ENCODE measurements at places on chromosomes 3 and 15.

- H3K36me3 ChIP-seq: no peaks in the 10 kb centered on the region
- no peak overlapping the region for H3K27ac ChIP-seq
- peaks cover 17% of the 10 kb centered on the region for H3K27me3 ChIP-seq
- no peak overlapping the region for H3K4me3 ChIP-seq
These were observed 10.3 kb downstream of the CCDC54 start for GRCh38 chr3:107387555-107387954.

- peak overlapping the region; percentile 30 for H3K27ac ChIP-seq
- H3K4me3 ChIP-seq: peak overlapping the region; percentile 62
These were observed 52.0 kb downstream of the PLCL2 start for GRCh38 chr3:16936676-16937230.

DNA sequence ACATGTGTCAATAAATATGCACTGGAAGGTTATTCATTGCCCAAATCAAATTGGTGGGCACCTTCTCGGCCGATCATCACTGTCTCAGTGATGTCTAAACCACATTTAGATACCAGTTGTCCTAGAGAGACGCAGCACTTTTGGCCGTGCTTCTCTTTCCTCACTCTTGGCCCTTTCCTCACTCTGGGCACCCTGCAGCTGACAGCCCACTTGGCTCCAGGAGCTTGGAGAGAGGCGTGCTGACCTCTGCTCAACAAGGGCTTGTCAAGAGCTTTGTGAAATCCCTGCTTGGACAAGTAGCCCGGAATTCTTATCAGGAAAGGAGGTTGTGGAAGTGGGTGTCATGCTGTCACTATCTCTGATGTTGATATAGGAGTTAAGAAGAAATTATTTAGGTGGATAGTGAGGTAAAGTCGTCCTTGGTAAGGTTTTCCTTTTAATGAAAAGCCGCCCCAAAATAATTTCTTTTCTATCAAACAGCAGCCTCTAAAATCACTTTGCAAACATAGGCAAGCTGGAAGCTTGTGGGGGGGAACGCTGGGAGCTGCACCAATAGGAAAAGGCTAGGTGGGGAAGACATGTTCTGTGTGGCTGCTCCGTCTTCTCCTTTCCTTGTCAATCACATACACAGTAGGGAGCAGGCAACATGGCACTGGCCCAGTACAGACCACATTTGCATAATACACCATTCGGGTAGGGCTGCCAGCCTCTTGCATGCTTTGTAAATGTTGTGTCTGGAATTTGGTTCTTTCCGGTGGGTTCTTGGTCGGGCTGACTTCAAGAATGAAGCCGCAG, 126.8 kb upstream of the UBE3A start:
- no peak overlapping the region for H3K27ac ChIP-seq
- peaks cover 1% of the 10 kb centered on the region for H3K36me3 ChIP-seq
- H3K27me3 ChIP-seq: no peaks in the 10 kb centered on the region
- H3K4me1 ChIP-seq: no peaks in the 10 kb centered on the region
- DNase-seq: no peak

DNA sequence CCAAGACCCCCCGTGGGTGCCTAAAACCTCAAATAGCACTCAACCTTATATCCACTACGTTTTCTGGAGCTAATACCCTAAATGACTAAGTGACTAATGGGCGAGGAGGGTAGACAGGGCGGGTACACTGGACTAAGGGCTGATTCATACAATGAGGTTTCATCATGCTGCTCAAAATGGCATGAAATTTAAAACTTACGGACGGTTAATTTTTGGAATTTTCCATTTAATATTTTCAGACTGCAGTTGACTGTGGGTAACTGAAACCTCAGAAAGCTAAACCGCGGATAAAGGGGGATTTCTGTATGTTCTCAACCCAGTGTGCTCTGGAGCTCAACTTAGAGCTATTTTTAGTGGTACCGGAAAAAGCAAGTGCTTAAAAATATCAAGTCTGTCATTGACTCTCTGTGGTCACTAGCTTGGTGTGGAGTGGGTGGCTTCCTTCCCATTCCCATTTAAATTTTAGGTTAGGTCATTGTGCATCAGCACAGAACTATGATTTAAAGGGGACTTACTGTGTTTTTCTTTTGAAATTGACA, 72.9 kb downstream of the LRRC28 start:
- no peaks in the 10 kb centered on the region for H3K27me3 ChIP-seq
- H3K4me1 ChIP-seq: peaks cover 6% of the 10 kb centered on the region
- no peak overlapping the region for H3K27ac ChIP-seq
- DNase-seq: no peak

DNA sequence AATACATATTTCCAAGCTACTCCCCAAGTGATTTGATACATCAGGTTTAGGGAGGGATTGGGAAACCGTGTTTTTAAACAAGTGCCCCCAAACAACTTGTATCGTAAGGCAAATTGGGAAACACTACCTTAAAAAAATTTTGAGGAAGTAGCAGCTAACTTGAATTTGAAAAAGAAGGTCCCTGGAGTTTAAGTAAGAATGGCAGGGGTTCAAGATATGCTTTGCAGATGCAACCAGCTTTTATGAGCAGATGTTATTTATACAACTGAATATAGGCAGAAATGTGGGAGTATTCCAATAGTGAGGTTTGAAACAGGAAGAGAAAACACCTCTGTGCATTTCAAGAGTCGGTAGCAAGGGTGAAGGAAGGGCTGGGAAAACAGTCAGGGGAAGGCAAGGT, 139.6 kb downstream of the IL20RB start:
- H3K4me3 ChIP-seq: no peak overlapping the region
- no peak for DNase-seq
- H3K27me3 ChIP-seq: peaks cover 9% of the 10 kb centered on the region
- H3K4me1 ChIP-seq: no peaks in the 10 kb centered on the region

- no peak overlapping the region for H3K4me3 ChIP-seq
- no peaks in the 10 kb centered on the region for H3K4me1 ChIP-seq
- no peak for DNase-seq
- no peaks in the 10 kb centered on the region for H3K27me3 ChIP-seq
- no peak overlapping the region for H3K27ac ChIP-seq
These were observed 84.0 kb downstream of the FILIP1L start for GRCh38 chr3:100030346-100030745.

- DNase-seq: no peak
- peaks cover 23% of the 10 kb centered on the region for H3K4me1 ChIP-seq
- H3K4me3 ChIP-seq: peak overlapping the region; percentile 89
- H3K27ac ChIP-seq: peak overlapping the region; percentile 84
These were observed 656 bp downstream of the SLMAP start for GRCh38 chr3:57756528-57757401.

DNA sequence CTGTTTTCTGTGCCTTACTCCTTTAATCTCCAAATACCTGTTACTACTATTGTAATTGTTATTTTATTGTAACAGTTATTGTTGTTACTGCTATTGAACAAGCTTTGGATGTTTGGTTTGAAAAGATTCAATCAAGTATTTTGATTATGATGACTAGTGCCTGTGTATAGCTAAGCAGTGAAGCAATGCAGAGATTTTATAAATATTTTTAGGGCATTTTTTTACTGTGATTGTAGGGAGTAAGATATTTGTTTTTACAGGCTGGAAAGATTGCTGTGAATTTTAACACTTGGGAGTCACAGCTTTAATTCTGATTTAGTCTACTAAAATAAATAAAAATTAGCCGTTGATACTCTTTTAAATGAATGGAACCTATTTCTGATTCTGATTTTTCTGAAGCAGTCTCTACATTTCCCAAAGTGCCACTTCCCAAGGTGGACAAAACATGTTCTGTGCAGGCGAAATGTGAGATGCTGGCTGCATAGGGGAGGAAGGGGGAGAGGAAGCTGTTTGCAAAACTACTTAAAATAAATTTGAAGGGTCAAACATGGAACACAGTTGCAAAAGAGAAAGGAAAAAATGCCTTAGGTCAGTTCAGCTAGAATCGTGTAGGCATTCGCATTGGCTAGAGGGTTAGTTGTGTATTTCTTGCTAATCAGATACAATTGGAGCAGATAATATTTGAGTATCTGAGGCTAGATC, 25.7 kb downstream of the EEFSEC start:
- H3K4me3 ChIP-seq: no peak overlapping the region
- no peaks in the 10 kb centered on the region for H3K36me3 ChIP-seq
- H3K4me1 ChIP-seq: peaks cover 47% of the 10 kb centered on the region
- no peak overlapping the region for H3K27ac ChIP-seq
- no peaks in the 10 kb centered on the region for H3K27me3 ChIP-seq

- DNase-seq: no peak
- H3K36me3 ChIP-seq: no peaks in the 10 kb centered on the region
- no peak overlapping the region for H3K27ac ChIP-seq
- H3K4me3 ChIP-seq: no peak overlapping the region
- no peaks in the 10 kb centered on the region for H3K4me1 ChIP-seq
These were observed 52.5 kb downstream of the CPN2 start for GRCh38 chr3:194298331-194299227.

- peaks cover 13% of the 10 kb centered on the region for H3K4me1 ChIP-seq
- no peaks in the 10 kb centered on the region for H3K27me3 ChIP-seq
These were observed 23.3 kb upstream of the SENP7 start for GRCh38 chr3:101536266-101536665.

DNA sequence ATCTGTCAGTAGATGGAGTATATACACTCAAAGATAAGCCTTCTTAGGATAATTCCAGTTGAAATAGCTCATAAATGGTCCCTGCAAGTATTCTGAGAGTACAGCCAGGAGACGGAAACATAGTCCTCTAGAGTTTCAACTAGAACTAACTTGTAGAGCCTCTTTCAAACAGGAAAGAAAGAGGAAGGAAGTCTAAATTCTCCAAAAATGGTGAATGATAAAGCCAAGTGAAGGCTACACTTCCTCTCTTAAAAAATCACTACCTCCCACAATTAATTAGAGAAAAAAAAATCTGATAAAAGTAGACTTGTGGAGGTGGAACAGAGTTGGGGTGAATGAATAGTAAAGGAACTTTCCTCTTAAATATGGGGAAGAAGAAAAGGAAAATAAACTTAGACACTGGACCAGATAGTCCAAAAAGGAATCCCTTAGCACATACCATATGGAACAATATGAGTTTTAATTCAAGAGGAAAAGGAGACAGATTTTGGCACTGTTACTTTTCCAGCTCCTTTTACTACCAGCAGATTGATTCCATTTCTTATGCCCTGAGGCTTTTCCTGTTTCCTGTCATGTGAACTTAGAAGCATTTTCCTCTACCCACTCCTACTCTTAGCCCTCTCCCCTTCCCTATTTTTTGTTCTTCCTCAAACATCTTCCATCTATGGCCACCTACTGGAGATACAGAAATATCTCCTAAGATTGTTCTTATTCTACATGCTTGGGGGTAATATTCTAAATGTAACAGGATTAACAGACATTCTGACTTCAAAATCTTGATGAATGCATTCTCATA, 207.6 kb downstream of the CHST2 start:
- H3K27me3 ChIP-seq: no peaks in the 10 kb centered on the region
- peaks cover 5% of the 10 kb centered on the region for H3K4me1 ChIP-seq
- no peak for DNase-seq

- H3K27ac ChIP-seq: no peak overlapping the region
- peaks cover 18% of the 10 kb centered on the region for H3K27me3 ChIP-seq
- DNase-seq: no peak
- H3K4me1 ChIP-seq: no peaks in the 10 kb centered on the region
These were observed 52.8 kb downstream of the NOX5 start for GRCh38 chr15:69067296-69067695.

DNA sequence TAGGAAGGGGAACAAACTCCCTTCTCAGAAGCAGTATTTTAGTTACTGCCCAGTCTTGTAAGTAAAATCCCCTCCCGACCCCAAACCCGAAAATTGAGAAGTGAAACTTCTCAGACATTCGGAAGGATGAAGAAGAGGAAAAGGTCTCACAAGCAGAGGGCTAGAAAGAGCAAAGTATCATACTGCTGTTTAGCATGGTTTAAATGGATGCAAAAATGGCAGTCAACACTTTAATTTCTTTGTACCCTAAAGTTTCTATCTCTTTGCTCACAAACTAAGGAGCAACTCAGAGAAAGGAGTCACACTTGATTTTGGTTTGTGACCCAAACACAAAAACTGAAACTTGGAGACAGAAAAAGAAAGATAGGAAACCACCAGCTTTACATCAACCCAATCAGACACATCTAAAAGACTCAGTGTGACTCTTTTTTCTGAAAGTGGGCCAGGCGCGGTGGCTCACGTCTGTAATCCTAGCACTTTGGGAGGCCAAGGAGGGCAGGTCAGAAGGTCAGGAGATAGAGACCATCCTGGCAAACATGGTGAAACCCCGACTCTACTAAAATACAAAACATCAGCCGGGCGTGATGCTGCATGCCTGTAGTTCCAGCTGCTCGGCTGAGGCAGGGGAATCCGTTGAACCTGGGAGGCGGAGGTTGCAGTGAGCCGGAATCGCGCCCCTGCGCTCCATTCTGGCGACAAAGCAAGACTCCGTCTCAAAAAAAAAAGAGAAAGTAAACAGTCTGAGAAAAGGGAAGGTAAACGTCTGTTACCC, 63.2 kb upstream of the ATP11B start:
- H3K36me3 ChIP-seq: no peaks in the 10 kb centered on the region
- peaks cover 58% of the 10 kb centered on the region for H3K27me3 ChIP-seq
- H3K27ac ChIP-seq: no peak overlapping the region
- no peaks in the 10 kb centered on the region for H3K4me1 ChIP-seq

DNA sequence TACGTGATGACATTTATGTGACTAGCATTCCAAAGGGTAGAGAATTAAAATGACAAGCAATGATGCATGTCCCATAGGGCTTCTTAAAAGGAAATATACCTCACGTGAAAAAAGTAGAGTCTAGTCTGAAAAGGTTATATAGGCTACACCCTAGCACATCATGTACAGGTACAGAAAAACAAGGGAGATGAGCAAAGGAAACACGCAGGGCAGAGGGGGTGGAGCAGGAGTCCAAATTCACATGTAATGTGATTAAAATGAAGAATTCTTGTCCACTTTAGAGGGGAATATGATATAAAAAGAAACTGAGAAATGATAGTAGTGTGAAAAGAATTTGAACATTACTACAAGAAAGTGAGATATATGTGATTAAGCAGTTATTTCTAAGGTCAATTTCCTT, 59.4 kb downstream of the HACD2 start:
- H3K4me1 ChIP-seq: peaks cover 75% of the 10 kb centered on the region
- no peak for DNase-seq
- H3K4me3 ChIP-seq: no peak overlapping the region
- peaks cover 12% of the 10 kb centered on the region for H3K36me3 ChIP-seq

- no peaks in the 10 kb centered on the region for H3K27me3 ChIP-seq
- no peak overlapping the region for H3K27ac ChIP-seq
- H3K36me3 ChIP-seq: no peaks in the 10 kb centered on the region
- H3K4me1 ChIP-seq: no peaks in the 10 kb centered on the region
- no peak for DNase-seq
These were observed 62.8 kb downstream of the GLCE start for GRCh38 chr15:69223083-69223813.

DNA sequence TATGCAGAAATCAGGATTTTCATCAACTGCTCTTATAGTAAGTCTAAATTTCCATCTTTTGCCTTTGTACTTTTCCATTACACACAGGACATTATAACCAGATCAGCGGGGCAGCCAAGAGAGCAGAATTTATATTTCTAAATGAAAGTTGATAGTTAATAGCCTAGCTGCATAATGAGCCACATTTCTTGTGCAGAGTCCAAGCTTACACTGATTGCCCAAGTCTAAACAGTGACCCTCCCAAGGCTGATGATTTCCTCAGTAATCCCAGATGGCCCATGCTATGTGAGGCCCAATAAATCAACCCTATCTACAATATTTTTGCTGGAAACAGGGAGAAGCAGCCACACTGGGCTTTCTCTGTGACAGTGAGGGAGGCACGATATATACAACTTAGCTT, 475.8 kb upstream of the KCNMB2 start:
- H3K27me3 ChIP-seq: no peaks in the 10 kb centered on the region
- H3K4me3 ChIP-seq: no peak overlapping the region
- no peak overlapping the region for H3K27ac ChIP-seq
- H3K36me3 ChIP-seq: no peaks in the 10 kb centered on the region

Data from central memory CD8-positive, alpha-beta T cell (primary cell).